ENCODE measurements at places on chromosomes 5 and 9. TPM values are rescaled to one million over a fixed set of nuclear protein-coding genes. Genes with fewer than 3 reads are reported as not detected.

TAF11L10 gene
- total RNA-seq: not detected

- no peak overlapping the region for H3K4me3 ChIP-seq
- H3K27ac ChIP-seq: no peak overlapping the region
- H3K36me3 ChIP-seq: no peaks in the 10 kb centered on the region
- ATAC-seq: no peak
- no peaks in the 10 kb centered on the region for H3K4me1 ChIP-seq
Measured at GRCh38 chr5:168947212-168947868, 353.6 kb downstream of the SLIT3 start.

NR6A1 gene
- total RNA-seq: 1.2 TPM

DNA sequence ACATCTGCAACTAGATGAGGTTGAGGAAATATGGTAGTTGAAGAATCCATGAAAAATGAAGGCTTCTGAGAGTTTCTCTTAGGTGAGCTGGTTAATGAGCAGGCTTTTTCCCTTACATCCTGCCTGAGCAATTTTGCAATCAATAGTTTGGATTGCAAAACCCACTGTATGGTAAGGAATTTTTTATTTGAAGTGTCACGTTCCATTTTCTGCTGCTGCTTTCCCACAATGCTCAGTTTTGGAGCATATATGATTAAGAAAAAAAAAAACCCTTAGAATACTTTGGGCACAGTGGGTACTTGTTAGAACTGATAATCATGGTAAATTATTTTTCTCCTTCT, 144.2 kb downstream of the PCSK1 start:
- no peaks in the 10 kb centered on the region for H3K36me3 ChIP-seq
- no peak overlapping the region for H3K4me3 ChIP-seq
- ATAC-seq: no peak
- peaks cover 16% of the 10 kb centered on the region for H3K27me3 ChIP-seq
- no peak overlapping the region for H3K27ac ChIP-seq
- no peaks in the 10 kb centered on the region for H3K4me1 ChIP-seq

GRCh38 chr5:100691548-100691947, 156.4 kb downstream of the FAM174A start:
- H3K36me3 ChIP-seq: no peaks in the 10 kb centered on the region
- H3K4me3 ChIP-seq: no peak overlapping the region

- H3K4me1 ChIP-seq: no peaks in the 10 kb centered on the region
- H3K27ac ChIP-seq: no peak overlapping the region
- ATAC-seq: no peak
Measured at GRCh38 chr9:118459913-118460312, 755.7 kb downstream of the TLR4 start.

- no peak overlapping the region for H3K27ac ChIP-seq
- H3K27me3 ChIP-seq: peaks cover 15% of the 10 kb centered on the region
- no peaks in the 10 kb centered on the region for H3K4me1 ChIP-seq
- no peak overlapping the region for H3K4me3 ChIP-seq
Measured at GRCh38 chr5:133729800-133730199, 117.5 kb upstream of the FSTL4 start.

- H3K4me3 ChIP-seq: no peak overlapping the region
- H3K27me3 ChIP-seq: no peaks in the 10 kb centered on the region
- no peak overlapping the region for H3K27ac ChIP-seq
- H3K4me1 ChIP-seq: no peaks in the 10 kb centered on the region
- no peaks in the 10 kb centered on the region for H3K36me3 ChIP-seq
Measured at GRCh38 chr5:45089870-45090269, 281.1 kb downstream of the MRPS30 start.

- H3K36me3 ChIP-seq: no peaks in the 10 kb centered on the region
- ATAC-seq: peak; percentile 32
- H3K4me3 ChIP-seq: no peak overlapping the region
- H3K27me3 ChIP-seq: no peaks in the 10 kb centered on the region
- H3K27ac ChIP-seq: no peak overlapping the region
Measured at GRCh38 chr5:152092580-152092979, 167.9 kb upstream of the GLRA1 start.

GHR gene
- not detected for total RNA-seq

OSMR gene
- 0.26 TPM for total RNA-seq

DNA sequence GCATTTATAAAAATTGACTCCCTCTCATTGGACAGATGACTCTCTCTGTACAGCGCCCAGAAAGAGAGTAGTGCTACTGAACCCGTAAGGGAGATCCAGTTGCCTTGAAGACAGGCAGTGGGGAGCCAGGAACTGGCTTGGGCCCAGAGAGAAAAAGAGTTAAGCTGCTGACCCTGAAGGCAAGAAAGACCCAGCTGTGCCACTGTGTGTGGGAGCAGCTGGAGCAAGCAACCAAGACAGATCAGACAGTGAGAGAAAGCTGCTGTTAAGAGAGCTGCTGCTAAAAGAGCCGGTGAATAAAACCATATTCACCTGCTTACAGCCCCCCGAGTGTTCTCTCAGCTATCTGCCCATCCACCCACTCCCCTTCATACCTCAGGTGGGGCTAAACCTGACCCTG, 149.7 kb upstream of the ADAMTS16 start:
- no peak overlapping the region for H3K4me3 ChIP-seq
- H3K27ac ChIP-seq: no peak overlapping the region

- H3K27ac ChIP-seq: no peak within 1 kb of the TSS
- no peaks in the 10 kb centered on the region for H3K4me1 ChIP-seq
- H3K36me3 ChIP-seq: no peaks in the 10 kb centered on the region
- ATAC-seq: no peak
- no peak within 1 kb of the TSS for H3K4me3 ChIP-seq
- H3K27me3 ChIP-seq: peaks cover 54% of the 10 kb centered on the region
Measured at GRCh38 chr5:141338538-141339306, at the start of gene PCDHGA2. PCDHGA2 (plus strand) TSS chr5:141338760.

DNA sequence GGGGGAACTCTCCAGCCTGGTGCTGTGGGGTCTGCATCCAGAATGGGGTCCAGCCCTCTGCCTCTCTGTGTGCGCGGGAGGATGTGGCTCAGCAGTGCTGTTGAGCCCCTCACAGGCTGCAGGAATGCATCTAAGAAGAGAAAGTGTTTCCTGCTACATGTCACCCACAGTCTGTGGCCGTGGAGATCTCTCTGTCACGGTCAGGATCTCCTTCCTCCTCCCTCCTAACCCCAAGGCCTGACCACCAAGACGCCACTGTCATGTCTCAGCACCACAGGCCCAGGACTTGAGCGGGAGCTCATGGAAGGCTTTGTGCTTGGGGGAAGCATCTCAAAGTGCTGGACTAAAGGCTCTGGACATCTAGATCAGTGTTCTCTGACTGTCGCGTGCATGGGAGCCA, 90.1 kb downstream of the SREK1 start:
- ATAC-seq: no peak
- H3K36me3 ChIP-seq: no peaks in the 10 kb centered on the region
- H3K4me1 ChIP-seq: no peaks in the 10 kb centered on the region
- no peaks in the 10 kb centered on the region for H3K27me3 ChIP-seq
- no peak overlapping the region for H3K27ac ChIP-seq
- no peak overlapping the region for H3K4me3 ChIP-seq

GRCh38 chr5:178373711-178374110, 141.1 kb upstream of the PHYKPL start:
- peaks cover 8% of the 10 kb centered on the region for H3K27me3 ChIP-seq
- no peak for ATAC-seq
- H3K36me3 ChIP-seq: no peaks in the 10 kb centered on the region
- H3K27ac ChIP-seq: no peak overlapping the region
- no peak overlapping the region for H3K4me3 ChIP-seq

DNA sequence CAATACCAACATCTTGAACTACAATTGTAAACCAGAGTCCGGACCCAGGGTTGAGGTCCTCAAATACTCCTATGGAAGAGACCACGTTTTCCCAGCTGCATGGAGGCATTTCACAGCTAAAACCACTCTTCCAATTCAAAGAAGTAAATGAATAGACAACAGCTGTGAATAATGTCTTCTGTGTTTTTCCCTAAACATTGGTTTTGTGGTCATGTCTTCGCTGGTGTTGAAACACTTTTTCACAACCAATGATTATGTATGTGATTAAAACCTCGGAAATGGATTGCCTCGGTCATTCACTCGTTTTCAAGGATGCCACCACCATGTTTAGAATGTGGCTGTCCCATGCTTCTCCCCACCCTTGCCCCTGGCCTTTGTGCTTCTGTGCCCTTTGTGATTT, 9.4 kb upstream of the TENT4A start:
- no peaks in the 10 kb centered on the region for H3K36me3 ChIP-seq
- H3K4me3 ChIP-seq: no peak overlapping the region
- H3K4me1 ChIP-seq: peaks cover 11% of the 10 kb centered on the region
- peaks cover 17% of the 10 kb centered on the region for H3K27me3 ChIP-seq
- no peak for ATAC-seq

DNA sequence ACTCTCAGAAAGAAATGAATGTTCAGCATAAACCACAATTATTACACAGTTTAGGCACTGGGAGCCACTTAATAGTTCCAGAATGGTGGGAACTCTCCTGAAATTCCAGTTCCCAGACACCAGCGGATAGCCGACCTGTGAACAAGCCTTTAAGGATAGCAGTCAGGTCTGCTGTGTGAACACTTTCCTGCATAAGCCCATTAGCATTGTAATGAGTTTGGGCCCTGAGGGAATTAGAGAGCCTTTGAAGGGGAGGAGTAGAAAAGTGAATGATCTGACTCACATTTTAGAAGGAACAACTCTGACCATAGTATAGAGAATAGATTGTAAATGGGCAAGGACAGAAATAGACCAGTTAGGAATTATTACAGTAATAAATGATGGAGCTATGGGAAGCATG, 189.1 kb downstream of the ADGRV1 start:
- ATAC-seq: no peak
- H3K36me3 ChIP-seq: no peaks in the 10 kb centered on the region
- no peak overlapping the region for H3K27ac ChIP-seq
- H3K4me1 ChIP-seq: no peaks in the 10 kb centered on the region
- H3K4me3 ChIP-seq: no peak overlapping the region
- peaks cover 17% of the 10 kb centered on the region for H3K27me3 ChIP-seq

DNA sequence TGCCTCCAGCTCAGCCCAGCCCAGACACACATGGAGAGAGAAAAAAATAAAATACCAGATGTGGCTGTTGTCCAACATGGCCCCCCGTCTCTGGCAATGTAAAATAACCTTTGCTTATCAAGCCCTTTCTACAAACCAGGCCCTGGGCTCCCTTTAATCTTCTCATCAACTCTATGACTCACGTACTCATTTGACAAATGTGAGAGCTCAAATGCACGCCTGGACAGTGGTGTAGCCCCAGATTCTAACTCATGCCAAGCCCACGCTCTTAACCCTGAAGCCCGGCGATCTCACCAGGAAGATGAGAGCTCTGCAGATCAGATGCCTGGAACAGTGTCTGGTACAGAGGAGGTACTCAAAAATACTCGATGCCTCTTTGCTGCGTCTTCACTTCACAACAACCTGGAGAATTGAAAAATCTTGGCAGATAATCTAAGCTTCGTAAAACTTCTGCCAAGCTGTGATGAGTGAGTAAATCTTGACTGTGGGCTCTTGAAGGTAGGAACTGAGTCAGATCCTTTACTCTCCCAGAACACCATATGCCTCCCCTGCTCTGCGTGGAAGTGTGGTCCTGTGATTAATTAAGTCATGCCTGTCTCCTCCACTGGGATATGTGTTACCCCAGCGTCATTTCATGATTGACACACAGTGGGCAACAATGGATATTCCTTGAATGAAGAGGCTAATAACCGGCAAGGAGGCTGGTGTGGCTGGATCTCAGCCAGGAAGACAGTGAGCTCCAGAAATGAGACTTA, 102.0 kb upstream of the FSTL4 start:
- ATAC-seq: no peak
- H3K27ac ChIP-seq: no peak overlapping the region
- H3K4me1 ChIP-seq: no peaks in the 10 kb centered on the region
- H3K27me3 ChIP-seq: peaks cover 20% of the 10 kb centered on the region
- no peaks in the 10 kb centered on the region for H3K36me3 ChIP-seq

- H3K27ac ChIP-seq: no peak overlapping the region
- no peaks in the 10 kb centered on the region for H3K36me3 ChIP-seq
- peak; percentile 90 for ATAC-seq
- H3K4me1 ChIP-seq: peaks cover 15% of the 10 kb centered on the region
- H3K4me3 ChIP-seq: no peak overlapping the region
Measured at GRCh38 chr5:59174248-59174844, 591.5 kb downstream of the RAB3C start.

GRIN3A gene
- total RNA-seq: not detected

DNA sequence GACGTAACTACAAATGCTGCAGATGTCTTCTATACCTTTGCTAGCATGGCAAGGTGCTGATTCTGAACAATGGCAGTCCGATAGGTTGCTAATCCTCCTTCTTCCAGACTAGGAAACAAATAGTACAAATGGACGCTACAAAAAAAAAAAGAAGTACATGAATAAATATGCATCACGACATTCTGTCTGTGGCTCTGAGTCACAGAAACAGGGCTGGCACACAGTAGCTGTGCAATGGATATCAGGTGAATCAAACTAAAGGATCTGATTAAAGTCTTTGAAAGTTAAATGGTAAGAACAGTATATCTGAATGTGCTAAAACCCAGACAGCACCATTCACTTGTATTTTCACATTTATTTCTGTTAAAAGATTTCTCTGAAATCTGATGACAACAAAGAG, 96.2 kb downstream of the DROSHA start:
- no peaks in the 10 kb centered on the region for H3K4me1 ChIP-seq
- H3K36me3 ChIP-seq: peaks cover 89% of the 10 kb centered on the region
- no peak overlapping the region for H3K4me3 ChIP-seq
- ATAC-seq: no peak
- H3K27me3 ChIP-seq: no peaks in the 10 kb centered on the region

BARX1 gene
- 1.3 TPM for total RNA-seq

DNA sequence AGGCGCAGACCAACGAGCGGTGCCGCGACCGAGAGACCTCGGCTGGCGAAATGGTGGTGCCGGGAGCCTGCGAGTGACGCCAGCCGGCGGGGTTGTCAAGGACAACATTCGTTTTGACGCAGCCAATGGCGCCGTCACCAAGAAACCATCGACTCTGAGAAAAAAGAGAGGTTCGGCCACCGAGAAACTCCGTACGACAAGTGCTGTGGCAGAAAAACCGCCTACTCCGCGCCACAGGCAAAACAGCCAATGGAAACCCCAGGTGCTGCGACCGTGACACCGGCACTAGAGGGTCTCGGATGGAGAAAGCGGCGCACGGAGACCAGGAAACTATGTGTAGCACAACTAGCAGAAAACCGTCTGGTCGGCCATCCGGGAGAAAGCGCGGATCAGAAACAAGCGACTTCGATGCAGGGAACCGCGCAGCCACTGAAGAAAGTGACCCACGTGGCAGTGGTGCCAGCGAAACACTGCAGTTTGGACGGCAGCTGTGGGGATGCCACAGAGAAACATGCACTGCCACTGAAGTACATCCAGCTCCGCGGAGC, 88.8 kb downstream of the ANXA2R start:
- H3K4me1 ChIP-seq: peaks cover 12% of the 10 kb centered on the region
- no peaks in the 10 kb centered on the region for H3K27me3 ChIP-seq
- H3K36me3 ChIP-seq: peaks cover 4% of the 10 kb centered on the region
- H3K27ac ChIP-seq: peak overlapping the region; percentile 97
- H3K4me3 ChIP-seq: peak overlapping the region; percentile 96

CDKN2B gene
- 0.76 TPM for total RNA-seq
